ENCODE measurements at places on chromosomes 16 and 17.

- no peak for DNase-seq
Observed at GRCh38 chr16:68252383-68252782, 7.2 kb downstream of the PLA2G15 start.

DNA sequence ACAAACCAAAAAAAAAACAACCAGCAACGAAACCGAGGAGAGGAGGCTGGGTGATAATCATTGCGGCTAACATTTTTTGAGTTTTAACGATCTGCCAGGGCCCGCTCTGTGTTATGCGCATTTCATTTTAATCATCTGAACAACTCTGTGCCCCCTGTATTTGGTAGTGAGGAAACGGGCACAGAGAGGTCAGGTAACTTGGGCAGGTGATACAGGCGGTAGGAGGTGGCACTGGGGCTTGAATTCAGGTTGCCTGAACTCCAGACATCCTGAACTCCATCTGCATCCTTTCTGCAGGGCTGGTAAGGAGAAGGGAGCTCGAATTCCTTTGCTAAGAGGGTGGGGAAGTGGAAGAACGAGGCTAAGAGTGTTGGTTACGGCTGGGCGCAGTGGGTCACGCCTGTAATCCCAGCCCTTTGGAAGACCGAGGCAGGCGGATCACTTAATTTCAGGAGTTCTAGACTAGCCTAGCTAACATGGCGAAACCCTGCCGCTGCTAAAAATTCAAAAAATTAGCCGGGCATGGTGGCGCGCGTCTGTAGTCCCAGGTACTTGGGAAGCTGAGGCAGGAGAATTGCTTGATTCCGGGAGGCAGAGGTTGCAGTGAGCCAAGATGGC lies 1.1 kb downstream of the CLUAP1 start:
- DNase-seq: no peak

- DNase-seq: no peak
Observed at GRCh38 chr17:40475234-40475908, 26.1 kb downstream of the TNS4 start.

DNA sequence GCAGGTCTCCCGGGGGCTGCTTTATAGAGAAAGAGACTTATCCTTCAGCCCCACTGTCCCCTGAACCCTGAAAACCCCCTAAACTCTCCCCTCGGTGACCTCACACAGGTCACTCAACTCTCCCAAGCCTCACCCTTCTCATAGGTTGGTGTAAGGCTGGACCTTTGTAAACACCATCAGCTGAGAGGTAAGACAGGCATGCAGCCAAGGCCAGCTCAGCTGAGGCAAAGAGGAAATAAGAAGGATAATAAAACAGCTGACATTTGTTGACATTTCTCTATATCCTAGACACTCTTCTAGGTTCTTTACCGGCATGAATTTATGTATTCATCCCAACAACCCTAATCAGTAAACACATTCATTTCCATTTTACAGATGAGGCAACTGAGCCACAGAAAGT lies 134.3 kb downstream of the CCT6B start:
- DNase-seq: no peak

DNA sequence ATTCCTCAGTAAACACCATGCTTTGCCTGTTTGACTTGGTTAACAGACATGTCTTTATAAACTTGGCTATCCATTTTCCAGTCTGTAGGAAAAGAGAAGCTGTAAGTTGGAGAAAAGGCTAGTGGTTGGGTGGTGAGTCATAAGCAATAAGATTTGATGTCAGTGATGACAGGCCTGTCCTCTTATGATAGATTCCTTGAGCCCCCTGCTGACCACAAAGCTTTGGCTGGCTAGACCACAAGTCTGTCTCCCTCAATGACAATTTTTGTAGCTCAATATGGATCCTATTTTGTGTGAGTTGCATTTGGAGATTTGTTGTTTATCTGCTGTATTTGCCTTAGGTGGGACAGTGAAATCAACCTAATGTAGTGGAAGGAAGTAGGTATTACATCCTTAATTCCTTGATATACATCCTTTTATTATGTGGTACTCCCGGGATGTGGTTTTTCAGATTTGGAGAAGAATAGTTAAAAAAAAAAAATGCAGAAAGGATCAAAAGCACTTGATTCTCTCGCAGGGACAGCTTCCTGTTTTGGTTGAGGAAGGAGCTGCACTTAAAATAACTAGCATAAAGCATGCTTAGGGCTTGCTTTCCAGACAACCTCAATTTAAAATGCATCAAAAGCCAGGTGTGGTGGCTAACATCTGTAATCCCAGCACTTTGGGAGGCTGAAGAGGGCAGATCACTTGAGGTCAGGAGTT lies 67.4 kb downstream of the SIAH1 start:
- peak; percentile 34 for DNase-seq

Data from AG08395 (cell line).